NCI-H526 (cell line): ENCODE measurements at places on chromosomes 2 and 18.

DNA sequence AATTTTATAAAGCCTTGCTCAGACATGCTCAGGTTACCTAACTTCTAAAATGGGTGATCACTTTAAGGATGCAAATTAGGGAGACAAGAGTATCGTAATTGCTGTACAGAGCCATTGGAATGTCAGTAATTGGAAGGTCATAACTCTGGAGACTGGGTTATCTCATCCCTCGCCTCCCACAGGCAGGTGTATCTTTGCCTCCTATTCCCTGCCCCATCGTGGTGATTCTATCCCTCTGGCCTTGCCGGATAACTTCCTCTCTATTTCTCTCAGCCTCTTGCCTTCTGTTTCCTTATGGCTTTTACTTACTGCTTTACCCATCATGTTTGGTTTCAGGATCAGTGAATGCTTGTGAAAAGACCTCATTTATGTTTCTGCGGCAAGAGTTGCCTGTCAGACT, 2.5 kb downstream of the PDK1 start:
- DNase-seq, result peak; percentile 53

DNA sequence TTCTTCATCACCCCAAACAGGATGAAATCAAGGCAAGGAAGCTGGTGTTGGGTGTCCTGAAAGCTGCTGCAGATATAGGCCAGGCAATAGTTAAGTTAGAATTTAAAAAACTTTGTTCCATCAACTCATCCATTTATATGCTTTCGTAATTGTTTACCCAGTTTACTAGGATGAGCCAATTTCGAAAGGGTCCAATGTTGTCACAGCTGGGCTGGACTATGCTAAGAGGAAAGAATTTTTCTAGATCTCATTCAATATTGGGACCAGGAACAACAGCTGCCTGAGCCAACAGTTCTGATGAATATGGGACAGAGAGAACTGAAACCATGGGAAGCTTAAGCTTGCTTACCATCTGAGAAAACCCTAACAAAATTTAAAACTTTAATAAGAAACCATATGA, 21.6 kb upstream of the SP3 start:
- DNase-seq, result no peak

- DNase-seq, result no peak
Observed at GRCh38 chr2:54497763-54498680, 41.9 kb downstream of the SPTBN1 start.

GRCh38 chr2:54543733-54544396, 87.7 kb downstream of the SPTBN1 start:
- DNase-seq, result no peak

DNA sequence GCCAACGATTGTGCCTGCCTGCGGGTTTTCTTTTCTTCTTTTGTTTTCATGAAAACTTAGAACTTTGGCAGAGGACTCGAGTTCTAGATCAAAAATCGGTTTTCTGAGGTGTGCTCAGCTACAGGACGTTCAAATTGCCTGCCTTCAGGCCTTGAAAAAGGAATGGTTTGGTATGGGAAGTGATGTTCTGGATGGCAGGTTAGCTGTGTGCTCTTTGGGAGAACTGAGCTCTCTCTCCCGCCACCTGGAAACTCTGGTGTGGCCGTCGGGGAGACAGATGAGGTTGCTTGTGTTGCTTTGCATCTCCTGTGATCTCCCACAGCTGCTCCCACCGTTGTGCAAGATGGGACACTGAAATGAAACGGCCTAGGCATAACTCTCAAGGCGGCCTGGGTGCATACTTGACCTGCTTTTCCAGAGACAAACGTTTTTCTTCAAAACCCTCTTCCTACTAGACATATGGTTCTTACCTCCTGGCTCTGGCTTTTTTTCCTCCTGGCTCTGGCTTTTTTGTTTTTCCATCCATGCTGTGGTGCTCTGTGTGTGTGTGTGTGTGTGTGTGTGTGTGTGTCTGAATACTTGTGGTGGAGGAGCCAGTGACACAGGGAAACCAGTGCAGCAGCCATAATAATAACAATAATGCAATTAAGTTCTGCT, 2.0 kb downstream of the FMNL2 start:
- peak; percentile 65 for DNase-seq

DNA sequence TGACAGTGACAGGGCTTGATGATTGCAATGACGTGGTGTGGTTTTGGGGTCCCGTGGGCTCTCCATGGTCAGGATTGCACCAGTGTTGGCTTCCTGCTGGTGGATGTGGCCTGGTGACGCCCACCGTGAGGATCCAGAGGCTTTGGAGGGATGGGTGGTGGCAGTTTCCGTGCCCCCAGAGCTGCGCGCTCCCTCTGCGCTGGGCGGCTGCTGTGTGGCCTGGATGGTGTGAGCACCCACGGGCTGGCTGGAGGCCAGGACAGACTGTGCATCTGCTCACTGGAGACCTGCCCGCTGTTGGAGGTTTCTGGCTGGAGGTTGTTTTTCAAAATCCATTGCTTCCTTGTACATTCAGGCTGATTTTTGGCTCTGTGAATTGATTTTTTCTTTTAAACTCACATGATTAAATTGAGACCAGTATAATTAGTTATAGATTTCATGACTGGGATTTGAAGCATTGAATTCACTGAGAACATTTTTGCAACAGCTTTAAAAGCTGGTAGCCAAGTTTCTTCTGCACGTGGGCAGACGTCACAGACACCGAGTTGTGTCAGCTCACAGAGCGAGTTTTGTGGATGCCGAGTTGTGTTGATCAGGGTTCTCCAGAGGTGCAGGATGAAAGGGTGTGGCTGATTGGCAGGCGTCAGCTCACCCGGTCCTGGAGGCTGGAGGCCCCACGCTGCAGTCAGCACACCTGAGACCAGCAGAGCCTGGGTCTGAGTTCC, 72.7 kb downstream of the KCNG2 start:
- DNase-seq, result no peak

DNA sequence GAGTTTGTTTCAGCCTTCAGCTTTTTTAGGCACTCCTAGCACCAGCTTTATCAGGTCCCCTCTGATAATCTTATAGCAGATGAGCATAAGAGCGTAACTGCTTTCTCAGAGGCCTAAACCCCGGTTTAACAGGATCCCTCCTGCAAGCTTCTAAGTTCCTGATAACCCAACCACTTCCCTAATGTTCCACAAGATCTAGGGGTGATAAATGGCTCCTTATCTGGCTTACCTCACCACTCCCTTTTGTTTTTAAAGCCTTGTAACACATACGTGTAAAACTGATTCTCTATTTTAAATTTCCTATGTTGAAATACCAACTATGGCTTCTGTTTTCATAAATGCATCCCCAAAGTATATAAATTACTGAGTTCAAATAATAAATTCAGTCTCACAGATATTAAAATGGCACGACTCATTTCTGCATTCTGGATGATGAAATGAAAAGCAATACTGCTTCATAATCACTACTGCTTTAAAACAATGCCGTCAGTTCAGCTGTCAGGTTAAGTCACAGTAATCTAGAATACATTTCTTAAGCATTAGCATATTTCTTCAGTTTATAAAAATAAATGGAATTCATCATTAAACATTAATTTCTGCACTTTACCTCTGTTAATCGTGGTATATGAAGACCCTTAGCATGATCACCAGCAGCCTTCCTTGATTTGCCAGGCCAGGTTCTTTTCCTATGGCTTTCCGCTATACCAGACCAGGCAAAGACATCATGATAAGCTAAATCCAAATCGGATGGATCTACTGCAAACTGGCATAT, 126.3 kb downstream of the C2orf74 start:
- DNase-seq, result no peak

- DNase-seq, result peak; percentile 37
Observed at GRCh38 chr18:23136326-23137096, 1.2 kb downstream of the CABLES1 start.

DNA sequence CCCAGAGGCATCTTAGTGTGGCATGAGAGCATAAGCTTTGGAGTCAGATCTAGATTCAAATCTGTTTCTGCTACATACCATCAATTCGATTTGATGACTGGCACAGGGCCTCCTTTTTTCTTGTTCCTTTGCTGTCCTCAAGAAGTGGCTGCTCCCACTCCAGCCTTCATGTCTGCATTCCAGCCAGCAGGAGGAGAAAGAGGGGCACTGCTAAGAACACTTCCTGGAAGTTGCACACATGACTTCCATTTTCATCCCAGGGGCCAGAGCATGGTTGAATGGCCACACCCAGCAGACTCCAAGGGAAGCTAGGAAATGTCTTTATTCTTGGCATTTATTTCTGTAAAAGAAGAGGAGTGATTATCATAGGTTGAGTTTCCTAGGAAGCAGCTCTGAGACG, 50.4 kb downstream of the EML6 start:
- DNase-seq, result peak; percentile 11

DNA sequence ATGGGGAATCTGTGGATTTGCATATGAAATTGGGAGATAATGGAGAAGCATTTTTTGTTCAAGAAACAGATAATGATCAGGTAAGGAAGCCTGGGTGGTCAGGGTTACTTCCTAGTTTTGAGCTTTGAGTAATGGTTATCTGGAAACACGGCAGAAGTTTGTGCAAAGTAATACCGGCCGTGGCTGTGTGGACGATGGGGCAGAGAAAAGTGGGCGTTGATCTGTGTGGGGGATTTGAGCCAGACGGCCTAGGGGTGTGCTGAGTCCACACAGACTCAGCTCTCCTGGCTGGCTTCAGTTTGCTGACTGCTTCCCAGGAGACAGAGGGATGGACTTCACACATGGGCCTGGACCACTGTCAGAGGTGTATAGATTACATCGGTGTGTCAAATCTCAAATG, 21.3 kb downstream of the LPIN1 start:
- no peak for DNase-seq

DNA sequence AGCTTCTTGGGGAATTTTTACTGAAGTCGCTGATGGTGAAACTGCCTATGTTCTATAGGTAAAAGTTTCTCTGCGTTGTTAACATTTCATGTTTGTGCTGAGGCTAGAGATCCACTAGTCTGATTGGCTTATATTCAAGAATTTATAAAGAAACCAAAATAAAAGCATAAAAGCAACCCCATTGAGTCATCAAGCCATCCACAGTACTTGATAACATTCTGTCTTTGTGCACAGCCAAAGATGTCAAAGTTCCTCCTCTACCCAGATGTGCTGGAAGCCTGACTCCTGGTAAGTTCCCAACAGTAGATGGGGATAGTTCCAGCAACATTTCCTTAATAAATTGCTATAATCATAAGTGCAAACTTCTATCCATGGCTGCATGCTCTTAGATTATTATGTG, 107.8 kb downstream of the TANC1 start:
- DNase-seq, result no peak

- no peak for DNase-seq
Observed at GRCh38 chr18:48036226-48036625, 105.8 kb upstream of the SMAD2 start.

DNA sequence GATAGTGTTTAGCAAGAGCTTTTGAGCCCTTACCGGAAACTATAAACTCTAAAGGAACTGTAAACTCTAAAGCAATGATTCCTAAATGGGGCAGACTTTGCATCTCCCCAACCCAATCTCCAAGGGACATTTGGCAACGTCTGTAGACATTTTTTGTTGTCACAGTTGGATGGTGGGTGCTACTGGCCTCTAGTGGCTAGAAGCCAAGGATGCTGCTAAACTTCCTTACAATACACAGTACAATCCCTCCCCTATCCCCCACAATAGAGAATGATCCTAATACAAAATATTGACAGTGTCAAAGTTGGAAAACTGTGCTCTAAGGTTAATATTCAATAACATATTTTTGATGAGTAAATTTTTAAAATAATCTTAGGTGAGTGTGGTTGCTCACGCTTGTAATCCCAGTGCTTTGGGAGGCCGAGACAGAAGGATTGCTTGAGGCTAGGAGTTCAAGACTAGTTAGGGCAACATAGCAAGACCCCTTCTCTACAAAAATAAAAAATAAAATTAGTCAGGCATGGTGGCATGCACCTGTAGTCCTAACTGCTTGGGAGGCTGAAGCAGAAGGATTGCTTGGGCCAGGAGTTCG, 66.7 kb downstream of the PTPN4 start:
- peak; percentile 12 for DNase-seq

GRCh38 chr2:188369365-188369764, 77.7 kb downstream of the GULP1 start:
- DNase-seq, result peak; percentile 4

DNA sequence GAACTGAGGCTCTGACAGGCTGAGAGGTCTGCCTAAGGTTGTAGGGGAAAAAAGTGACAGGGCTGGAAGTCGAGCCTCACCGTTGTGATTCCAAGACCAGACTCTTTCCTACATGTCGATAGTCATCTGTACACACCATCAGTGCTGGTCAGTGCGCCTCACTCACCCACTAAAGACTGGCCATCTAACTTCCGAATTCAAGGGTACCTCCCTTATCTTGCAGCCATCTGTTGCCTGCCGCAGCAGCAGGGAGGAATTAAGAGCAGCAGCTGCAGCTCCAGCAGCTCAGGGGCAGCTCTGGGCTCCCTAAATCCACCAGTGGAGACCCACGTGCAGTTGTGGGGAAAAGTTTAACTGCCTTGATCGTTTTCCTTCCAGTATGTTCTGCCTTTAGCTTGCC, 32.6 kb upstream of the GPR39 start:
- no peak for DNase-seq

GRCh38 chr18:55144193-55144930, 185.1 kb upstream of the CCDC68 start:
- no peak for DNase-seq

GRCh38 chr2:128792476-128793054, 473.9 kb upstream of the HS6ST1 start:
- no peak for DNase-seq

GRCh38 chr2:33666879-33667278, 67.8 kb upstream of the FAM98A start:
- no peak for DNase-seq

DNA sequence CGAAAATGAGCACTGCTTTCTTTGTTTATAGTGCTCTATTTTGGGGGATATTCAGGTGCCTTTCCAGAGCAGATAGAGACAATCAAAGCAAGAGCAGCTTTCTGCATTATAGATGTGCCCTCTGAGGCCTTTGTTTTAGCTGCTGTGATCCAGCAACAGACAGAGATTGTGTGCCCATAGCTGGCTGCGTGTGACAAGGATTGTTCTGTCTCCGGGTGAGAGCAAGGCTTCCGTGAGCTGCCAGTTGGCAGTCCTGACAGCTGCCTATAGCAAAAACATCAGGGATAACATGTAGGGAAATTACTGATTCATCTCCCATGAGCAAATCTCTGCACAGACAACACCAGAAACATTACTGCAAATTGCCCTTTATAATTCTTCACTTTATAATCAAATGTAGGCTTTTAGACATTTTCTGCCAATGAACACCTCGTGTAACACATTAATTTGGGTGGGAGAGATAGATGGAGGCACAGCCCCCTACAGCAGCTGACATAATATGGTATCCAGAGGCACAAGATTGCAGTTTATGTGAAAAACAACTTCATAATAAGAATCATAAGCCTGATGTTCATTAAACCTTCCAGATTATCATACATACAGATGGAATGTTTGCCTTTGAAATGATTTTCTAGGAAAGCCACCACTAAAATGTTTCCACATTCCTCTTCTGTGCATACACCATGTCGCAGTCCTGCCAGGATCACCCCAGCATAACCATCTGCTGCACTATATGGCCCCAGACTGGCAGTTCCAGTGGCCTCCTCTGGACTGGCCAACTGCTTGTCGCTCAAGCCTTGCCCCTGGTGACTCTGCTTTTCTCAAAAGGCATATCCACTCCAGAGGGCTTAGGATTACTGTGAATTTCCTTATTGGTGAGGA, 131.2 kb downstream of the TRIB2 start:
- DNase-seq, result no peak

- no peak for DNase-seq
Observed at GRCh38 chr2:10405448-10405847, 42.7 kb downstream of the ODC1 start.
